Smooth muscle cell of the pulmonary artery (primary cell): ENCODE measurements at places on chromosomes 13 and 19. TPM values are rescaled to one million over a fixed set of nuclear protein-coding genes. Genes with fewer than 3 reads are reported as not detected.

Gene CYP4F11
- total RNA-seq, result 0.03 and 0.33 TPM in 2 replicates

Gene SWSAP1
- 0.50 and 0.65 TPM in 2 replicates for total RNA-seq

Gene CLDN10
- total RNA-seq, result 0.59 and 3.4 TPM in 2 replicates

Gene PGLYRP2
- total RNA-seq, result not detected in 2 replicates

Gene GRK1
- total RNA-seq, result 0.03 TPM in 1 of 2 replicates, not detected in the other
